ENCODE measurements at places on chromosomes 13 and 19.

GRCh38 chr19:14114854-14115253, 2.7 kb downstream of the PRKACA start:
- DNase-seq: peak; percentile 48

DNA sequence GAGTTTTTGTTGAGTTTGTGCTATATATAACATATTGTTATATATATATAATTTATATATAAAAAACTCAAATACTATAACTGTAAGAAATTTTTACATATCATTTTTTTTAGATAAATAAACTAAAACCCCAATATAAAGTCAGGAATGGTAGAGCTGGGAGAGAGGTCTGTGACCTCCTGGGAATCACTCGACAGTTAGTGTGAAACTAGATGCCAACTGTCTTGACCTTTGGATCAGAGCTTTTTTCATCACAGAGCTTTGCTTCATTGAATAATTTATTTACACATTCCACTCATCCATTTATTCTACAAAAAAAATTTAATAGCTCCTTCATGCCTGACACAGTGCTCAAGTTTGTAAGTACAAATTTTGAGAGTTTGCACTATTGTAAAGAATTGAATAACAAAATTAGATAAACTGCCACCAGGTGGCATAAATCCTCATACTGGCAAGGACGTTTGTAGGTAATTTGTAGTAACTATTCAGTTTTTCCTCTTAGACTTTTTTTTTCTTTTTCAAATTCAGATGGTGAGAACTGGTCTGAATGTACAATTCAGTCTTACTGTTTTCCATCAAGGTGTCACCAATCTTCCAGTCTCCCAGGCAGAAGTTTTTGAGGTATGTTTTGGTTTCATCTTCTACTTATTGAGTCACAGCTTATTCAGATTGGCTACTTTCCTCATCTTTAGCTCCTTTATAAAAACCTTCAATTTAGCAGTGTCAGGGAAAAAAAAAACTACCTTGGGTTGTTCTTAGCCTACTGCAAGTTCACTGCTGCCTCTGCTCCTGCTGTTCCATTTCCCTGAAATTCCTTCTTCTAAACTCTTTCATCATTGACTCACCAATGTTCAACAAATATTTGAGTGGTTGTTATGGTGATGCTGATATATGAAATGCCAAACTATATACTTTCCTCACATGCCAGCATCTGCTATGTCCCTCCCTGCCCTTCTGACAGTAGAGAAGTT, 28.7 kb downstream of the LACC1 start:
- peak; percentile 16 for DNase-seq

- DNase-seq: no peak
Measured at GRCh38 chr13:34064456-34065205, 246.7 kb downstream of the RFC3 start.

DNA sequence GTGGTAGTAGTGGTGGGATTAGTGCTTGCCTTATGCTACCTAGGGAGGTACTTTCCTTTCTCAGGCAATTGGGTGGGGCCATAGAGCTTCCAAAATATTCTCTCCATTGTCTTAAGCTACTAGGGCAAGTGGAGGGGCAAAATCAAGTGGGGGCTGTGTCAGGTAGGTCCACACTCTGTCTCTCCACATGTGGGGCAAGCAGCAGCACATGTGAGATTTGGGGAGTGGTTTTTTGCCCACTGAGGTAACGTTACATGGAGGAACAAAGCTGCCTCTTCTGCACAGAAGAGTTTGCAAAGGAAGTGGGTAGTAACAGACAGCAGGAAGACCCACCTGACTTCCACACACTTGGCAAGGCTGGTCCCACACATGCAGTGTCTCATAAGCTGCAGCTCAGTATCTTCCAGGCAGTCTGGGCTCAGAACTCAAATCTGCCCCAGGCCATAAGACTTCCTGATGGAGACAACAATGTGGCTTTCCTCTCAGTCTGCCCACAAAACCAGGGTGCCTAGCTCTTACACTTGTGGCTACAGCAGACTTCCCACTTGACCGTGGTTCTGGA, 1581.5 kb upstream of the PCDH20 start:
- DNase-seq: no peak

- DNase-seq: no peak
Measured at GRCh38 chr13:79943346-79944023, 397.4 kb downstream of the SPRY2 start.

- peak; percentile 34 for DNase-seq
Measured at GRCh38 chr19:13033819-13034611, 38.7 kb downstream of the NFIX start.

DNA sequence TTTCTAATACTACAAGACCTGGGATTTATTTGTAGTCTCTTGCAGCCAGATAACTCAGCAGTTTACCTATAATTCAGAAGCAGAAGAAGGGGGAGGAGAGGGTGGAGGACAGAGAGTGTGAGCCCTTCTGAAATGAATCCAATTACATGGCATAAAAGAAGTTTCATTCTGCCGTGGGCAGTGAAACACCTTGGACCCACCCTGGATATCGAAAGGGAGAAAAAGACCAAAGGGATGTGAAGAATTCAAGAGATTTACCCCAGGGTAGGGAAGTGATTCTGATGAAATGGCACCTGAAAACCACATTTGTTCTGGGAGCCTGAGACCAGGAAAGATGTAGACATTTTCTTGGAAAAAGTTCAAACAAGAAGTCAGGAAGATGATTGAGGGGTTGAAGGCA, 140.9 kb downstream of the NDFIP2 start:
- no peak for DNase-seq

DNA sequence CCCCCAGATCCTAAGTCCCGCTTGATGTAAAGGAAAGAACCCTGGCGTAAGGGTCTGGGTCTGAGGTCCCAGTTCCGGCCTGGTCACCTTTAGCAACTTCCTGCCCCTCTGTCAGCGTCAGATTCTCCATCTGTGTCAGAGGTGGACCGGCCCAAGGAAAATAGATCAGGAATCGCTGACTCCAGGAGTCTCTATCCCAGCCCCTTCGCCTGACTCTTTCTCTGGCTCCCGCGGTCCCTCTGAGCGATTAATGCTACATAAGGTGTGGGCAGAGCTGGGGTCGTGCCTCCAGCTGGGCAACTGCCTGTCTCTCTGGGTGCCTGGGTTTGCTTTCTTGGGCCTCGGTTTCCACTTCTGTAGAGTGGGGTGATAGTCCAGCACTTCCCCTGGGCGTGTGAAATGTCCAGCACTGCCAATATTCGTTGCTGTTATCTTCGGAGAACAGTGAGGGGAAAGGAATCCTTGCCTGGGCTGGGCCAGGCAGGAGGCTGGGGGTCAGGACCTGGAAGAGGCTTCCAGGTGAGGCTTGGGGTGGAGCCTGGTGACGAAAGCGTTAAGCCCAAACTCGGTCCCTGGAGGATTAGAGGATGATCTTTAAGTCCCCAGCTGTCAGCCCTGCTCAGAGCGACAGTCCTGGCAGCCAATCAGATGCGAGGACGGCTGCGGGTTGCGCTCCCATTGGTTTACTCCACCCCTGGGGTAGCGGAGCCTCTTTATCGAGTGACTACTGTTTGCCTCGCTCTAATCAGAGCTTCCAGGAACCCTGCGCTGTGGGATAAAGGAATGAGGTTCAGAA, 767 bp downstream of the ABCA7 start:
- peak; percentile 84 for DNase-seq

DNA sequence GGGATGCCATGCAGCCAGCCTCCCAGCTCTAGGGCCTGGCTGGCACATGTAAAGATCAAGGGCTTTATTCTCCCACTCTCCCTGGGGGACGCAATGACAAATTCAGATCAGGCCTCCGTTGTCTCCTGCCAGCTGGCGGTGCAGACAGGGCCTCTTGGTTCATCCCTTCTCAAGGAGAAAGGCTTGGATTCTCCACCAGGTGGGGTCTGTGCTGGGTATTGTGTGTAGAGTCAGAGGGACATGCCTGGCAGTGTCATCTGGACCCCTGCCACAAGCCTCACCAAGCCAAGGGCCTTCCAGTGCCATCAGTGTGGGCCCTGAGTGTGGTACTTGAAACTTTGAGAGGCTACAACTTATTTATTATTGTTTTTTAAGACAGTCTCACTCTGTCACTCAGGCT, 8.4 kb upstream of the PTPRS start:
- no peak for DNase-seq

GRCh38 chr13:80009760-80010159, 331.2 kb downstream of the SPRY2 start:
- DNase-seq: no peak

- DNase-seq: no peak
Measured at GRCh38 chr13:43305416-43305815, 282.0 kb downstream of the DNAJC15 start.

GRCh38 chr13:38685431-38685830, 1.4 kb upstream of the FREM2 start:
- no peak for DNase-seq

- DNase-seq: peak; percentile 47
Measured at GRCh38 chr19:35986664-35987570, 8.1 kb upstream of the SDHAF1 start.

DNA sequence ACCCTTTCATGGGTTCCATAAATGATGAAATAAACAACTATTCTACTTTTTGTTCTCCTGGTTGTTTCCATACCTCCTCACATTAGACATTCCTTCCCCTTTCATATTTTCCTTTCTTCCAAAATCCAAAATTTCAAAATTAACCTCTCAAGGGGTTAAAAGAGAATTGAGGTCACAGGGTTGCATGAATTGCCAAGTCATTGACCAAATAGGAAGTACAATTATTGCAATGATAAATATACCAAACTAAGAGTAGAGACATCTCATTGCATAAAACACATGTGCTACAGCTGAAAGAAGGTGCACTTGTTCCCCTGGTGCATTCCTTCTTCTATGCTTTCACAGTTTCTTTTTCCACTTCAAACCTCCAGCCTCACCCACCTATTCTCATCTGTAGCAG, 136.1 kb downstream of the KCTD12 start:
- DNase-seq: no peak

GRCh38 chr13:77388944-77389624, 62.2 kb upstream of the MYCBP2 start:
- DNase-seq: no peak

DNA sequence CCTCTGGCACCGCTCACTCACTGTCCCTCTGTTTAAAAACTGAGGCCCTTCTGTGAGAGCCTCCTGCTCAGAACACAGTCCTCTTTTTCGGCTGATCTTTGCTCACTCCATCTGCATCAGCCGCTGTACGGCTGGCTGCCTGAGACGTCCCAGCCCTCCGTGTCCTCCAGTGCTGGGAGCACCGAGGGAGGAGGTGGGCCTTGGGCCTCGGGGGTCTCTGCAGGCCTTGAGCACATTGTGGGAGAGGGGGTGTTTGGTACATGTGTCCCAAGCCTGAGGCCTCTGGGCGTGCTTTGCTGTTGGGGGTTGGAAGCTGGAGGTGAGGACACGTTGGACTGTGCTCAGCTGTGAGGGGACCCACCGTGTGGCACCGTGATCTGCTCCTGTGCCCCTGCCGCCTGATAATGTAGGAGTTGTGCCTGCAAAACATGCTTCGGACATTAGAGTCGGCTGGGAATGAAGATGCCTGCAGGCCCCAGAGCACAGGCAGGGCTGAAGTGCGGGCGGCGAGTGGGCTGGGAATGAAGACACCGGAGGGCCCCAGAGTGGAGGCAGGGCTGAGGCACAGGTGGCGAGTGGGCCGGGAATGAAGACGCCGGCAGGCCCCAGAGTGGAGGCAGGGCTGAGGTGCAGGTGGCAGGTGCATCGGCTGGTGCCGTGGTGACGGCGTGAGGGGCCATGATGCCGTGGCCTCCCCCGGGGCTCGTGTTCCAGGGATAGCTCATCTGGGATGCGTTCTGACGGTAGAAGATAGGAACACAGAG, 30.6 kb downstream of the MCF2L start:
- DNase-seq: no peak
